Fibroblast of the aortic adventitia (primary cell): ENCODE measurements at places on chromosomes 2 and 18. TPM values are rescaled to one million over a fixed set of nuclear protein-coding genes. Genes with fewer than 3 reads are reported as not detected.

SPRED2 gene
- 11.9 and 20.6 TPM in 2 replicates for total RNA-seq

COLEC12 gene
- 63.9 and 109 TPM in 2 replicates for total RNA-seq

OTOS gene
- not detected in 2 replicates for total RNA-seq

DYSF gene
- 0.18 and 1.2 TPM in 2 replicates for total RNA-seq

KATNAL2 gene
- 2.7 and 10.4 TPM in 2 replicates for total RNA-seq
